ENCODE measurements at places on chromosomes 5 and 9.

DNA sequence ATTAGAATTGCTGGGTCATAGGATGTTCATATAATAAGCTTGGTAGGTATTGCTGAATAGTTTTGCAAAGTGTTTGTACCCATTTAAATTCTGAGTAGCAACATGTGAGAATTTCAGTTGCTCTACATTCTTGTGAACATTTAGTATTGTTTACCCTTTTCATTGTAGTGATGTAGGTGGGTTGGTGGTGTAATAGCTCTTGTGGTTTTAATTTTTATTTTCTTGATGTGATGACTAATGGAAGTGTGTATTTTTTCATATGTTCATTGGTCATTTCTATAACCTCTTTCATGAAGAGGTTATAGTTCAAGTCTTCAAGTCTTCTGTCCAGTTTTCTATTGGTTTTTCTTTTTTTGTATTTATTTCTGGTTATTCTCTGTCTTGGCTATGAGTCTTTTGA lies 34.4 kb downstream of the RASA1 start:
- DNase-seq: no peak

DNA sequence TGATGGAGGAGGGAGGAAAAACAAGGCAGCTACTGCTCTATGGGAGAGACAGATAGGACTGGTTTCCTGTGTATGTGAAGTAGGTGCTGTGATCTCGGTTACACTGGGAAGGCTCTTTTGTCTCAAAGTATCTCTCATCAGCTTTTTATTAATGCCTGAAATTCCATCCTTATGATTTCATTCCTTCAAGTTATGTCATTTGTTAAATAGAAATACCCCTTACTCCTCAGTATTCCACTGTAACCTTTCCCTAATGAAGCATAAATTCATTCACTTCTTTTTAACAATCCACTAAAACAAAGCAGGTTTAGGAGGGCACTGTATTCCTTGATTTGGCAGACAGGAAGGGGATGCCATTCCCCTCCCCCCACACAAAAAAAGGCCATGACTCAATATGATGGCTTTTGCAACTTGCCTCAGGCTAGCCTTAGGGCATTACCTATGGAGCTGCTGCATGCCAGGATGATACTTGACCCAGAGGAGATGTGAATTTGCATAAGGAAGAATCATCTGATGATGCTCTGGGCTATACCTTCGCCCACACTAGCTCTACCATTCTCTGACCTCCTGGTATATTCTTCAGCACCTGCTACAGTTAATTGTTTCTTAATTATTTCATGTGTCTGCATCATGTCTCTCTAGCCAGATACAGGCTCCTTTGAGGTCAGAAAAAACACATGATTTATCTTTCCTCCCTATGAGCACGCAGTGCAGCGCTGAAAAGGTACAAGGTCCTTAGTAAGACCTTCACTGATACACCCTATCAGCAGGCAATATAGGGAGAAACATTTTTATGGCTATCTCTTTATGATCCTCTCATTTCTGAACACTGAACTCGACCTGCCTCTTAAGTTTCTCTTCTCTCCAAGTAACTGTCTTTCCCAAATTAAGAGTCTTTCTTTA lies 26.3 kb downstream of the NR3C1 start:
- DNase-seq: no peak

GRCh38 chr5:135236908-135237747 lies 161.9 kb downstream of the MACROH2A1 start:
- no peak for DNase-seq

DNA sequence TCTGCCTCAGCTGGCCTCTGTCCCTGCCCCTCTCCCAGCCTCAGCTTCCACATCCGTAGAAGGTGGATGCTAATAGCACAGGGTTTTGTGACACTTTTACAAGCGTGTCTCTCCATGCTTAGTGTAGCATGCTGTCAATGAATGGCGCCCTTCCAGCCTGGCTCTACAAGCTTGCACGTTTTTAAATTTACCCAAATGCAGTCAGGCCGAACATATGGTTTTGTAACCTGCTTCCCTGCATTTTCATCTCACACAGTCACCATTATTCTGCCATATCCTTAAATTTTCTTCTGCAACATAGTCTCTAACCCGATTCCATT lies 28.8 kb downstream of the FAM163B start:
- no peak for DNase-seq

GRCh38 chr5:158511454-158511853 lies 588.3 kb downstream of the EBF1 start:
- no peak for DNase-seq

- DNase-seq: no peak
Observed at GRCh38 chr5:109645707-109646192, 44.0 kb upstream of the MAN2A1 start.

GRCh38 chr5:56011835-56012234 lies 17.1 kb upstream of the IL6ST start:
- no peak for DNase-seq

GRCh38 chr9:104899759-104900247 lies 28.2 kb downstream of the ABCA1 start:
- no peak for DNase-seq

Measured in activated naive CD4-positive, alpha-beta T cell (primary cell).